ENCODE measurements at places on chromosomes 5 and 9.

DNA sequence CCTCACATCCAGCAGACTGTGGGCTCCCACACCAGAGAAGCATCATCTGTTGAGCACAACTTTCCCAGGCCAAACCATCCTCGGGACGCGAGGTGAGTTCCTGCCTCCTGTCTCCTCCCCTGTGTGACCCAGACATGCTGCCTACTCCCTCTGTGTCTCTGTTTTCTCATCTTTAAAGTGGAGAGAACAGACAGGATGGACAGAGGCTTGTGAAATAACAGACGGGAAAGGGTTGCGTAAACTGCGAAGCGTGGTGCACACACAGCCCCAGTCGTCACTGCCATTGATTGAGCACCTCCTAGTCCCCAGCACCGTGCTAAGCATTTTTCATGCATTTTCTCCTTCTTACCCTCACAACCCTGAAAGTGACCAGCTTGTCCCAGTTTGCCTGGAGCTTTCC, 52.1 kb upstream of the LMX1B start:
- no peak for DNase-seq

DNA sequence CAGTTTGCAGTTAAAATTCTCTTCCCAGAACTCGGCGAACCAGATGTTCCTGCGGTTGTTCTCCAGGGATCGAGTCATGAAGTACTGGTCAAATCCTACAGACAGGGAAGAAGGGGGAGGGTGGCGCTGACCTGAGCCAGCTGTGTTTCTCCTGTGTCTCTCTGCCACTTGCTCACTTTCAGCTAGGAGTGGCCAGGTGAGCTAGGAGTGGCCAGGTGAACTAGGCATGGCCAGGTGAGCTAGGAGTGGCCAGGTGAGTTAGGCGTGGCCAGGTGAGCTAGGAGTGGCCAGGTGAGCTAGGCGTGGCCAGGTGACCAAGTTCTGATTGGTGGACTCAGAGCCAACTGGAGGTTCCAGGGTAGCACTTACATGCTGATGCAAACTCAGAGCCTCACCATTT, 5.8 kb downstream of the GRM6 start:
- DNase-seq = no peak

GRCh38 chr5:143322176-143322575, 81.3 kb downstream of the NR3C1 start:
- no peak for DNase-seq

DNA sequence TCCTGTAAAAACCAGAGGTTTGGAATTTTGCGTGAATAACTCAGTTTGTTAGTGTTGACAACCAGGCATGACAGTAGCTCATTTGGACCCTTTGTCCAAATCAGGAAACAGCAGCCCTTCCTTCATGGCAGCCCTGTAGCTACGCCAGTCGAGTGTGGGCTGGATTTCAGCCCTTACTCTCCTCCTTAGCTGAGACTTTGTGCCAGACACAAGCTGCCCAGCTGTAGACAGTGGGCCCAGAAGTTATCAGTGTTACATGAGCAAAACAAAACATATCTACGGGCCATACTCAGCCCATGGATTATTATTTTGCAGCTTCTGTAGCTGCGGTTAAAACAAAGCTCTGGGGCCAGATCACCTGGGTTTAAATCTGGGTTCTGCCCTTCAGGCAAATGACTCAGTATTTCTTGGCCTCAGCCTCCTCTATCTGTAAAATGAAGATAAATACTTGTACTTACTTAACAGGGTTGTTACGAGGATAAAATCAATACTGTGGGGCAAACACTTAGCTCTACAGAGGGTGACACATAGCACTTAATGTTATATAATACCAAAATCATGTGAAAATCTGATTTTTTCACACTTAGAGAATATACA, 76.9 kb downstream of the GHR start:
- no peak for DNase-seq

DNA sequence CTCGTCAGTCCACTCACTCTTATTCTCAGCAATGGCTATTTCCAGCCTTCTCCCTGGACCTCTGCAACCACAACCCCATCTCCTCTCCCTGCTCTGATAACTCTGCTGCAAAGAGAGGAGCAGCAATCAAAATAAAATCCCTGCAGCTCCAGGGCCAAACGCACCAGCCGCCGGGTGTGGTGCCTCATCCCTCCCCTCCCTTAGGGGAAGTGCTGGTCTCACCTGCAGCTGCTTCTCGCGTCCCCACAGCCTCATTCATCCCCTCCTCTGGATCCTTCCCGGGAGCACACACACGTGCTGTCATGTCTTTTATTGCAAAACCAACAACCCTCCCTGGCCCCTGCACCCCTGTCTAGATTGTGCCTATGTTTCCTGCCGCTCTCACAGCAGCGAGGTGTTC, 77.8 kb downstream of the TENT4A start:
- no peak for DNase-seq

DNA sequence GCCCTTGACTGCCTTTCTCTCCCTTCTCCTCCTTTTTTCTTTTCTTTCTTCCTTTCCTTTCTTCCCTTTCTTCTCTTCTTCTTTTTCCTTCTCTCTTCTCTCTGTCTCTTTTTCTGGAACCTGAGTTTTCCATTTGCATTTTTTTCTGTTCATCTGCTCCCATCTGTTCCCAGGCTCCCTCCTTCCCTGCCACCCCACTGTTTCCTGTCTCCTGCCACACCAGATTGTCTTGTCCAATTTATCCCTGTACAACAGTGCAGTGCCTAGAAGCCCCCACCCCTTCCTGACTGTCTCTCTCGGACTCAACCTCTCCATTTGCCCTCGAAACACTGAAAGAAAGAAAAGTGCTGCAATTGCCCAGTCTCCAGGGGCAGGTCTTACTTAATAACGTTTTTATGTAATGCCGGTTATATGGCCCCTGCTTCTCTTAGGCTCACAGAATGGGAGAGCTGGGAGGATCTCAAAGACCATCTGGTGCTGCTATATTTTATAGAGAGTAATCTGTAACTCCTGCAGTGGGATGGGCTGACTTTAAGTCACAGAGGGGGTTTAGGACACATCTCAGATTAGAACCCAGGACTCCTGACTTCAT, 101.4 kb downstream of the RALGPS1 start:
- DNase-seq = no peak

DNA sequence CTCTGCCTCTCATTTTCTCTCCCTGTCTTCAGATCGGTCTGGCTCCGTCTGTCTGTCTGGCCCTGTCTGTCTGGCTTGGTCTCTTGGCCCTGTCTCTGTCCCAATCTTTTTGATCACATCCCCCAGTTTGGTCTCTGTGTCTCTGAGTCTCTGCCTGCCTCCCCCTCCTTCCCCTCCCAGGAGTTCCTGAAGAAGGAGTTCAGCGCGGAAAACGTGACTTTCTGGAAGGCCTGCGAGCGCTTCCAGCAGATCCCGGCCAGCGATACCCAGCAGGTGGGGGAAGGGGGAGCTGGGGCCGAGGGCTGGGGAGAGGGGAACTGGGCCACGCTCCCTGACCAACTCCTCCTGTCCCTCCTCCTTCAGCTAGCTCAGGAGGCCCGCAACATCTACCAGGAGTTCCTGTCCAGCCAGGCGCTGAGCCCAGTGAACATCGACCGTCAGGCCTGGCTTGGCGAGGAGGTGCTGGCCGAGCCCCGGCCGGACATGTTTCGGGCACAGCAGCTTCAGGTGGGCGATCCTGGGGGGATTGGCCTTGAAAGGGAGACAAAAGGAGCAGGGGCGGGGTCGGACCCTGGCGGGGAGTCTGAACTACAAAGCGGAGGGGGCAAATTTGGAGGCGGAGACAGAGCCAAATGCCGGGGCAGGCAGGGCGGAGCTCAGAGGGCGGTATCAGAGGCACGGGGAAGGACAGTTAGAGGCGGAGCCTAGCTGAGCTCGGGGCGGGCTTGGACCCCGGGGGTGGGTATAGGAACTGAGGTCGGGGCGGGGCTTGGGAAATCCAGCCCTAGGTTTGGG, 9.0 kb downstream of the RGS14 start:
- no peak for DNase-seq

GRCh38 chr5:22431840-22432239, 421.3 kb downstream of the CDH12 start:
- DNase-seq = no peak

DNA sequence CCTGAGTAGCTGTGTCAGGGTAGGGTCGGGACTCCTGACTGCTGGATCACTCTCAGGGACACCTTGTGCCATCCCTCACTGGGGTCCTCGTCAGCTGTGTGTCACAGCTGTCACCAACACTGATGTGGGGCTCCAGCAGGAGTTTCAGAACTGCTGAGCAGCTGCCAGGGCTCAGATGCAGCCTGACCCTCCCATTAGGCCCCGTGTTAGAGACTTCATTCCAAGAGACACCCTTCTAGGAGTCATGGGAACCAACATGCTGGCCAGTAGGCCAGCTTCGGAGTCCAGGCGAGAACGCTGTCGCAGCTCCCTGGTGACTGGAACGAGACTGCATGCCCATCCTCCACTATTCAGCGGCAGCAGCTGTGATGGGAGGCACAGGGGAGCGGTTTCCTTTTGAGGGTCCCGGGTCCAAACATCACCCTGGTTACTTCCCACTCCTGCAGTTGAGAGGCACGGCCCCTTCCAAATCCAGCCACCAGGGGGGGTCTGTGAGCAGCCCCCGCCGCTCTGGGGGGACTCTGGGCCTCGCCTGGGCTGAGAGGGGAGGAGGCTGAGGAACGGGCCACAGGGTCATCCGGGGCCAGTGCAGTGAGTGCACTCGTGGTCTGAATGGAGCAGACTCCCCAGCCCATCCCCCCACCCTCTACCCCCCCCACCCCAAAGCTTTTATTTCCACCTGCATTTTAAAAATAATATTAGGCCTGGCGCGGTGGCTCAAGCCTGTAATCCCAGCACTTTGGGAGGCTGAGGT, 12.6 kb upstream of the TCF7 start:
- peak; percentile 73 for DNase-seq

Data from stimulated activated CD8-positive, alpha-beta memory T cell treated with anti-CD3 and anti-CD28 coated beads, Interleukin-2, amount 100 ng/mL, for 48 hours (primary cell).